ENCODE measurements at places on chromosomes 2 and 18.

GRCh38 chr2:222904557-222905258 lies 43.9 kb downstream of the ACSL3 start:
- peak; percentile 82 for DNase-seq

- DNase-seq, result no peak
Measured at GRCh38 chr2:216474925-216475670, 23.5 kb upstream of the RPL37A start.

GRCh38 chr2:189096769-189097447 lies 82.7 kb downstream of the COL5A2 start:
- peak; percentile 93 for DNase-seq

- DNase-seq, result no peak
Measured at GRCh38 chr18:37409878-37410277, 155.7 kb downstream of the CELF4 start.

DNA sequence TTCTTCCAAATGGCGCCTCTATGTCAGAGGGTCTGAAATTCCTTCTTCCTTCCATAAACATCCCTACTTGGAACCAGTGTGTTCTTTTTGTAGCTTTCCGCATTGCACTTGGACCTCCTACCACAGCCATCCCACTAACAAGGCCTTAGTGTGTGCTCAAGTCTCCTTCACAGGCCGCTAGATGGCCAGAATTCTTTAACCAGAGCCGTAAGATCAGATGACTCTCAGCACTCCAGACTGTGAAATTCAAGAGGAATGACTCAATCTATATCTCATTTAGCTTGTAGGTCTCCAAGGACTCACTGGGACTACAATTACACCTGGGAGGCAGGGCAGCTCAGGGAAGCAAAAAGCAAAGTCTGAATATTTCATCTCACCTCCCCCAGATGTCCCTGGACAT lies 298.9 kb downstream of the EIPR1 start:
- DNase-seq, result no peak

DNA sequence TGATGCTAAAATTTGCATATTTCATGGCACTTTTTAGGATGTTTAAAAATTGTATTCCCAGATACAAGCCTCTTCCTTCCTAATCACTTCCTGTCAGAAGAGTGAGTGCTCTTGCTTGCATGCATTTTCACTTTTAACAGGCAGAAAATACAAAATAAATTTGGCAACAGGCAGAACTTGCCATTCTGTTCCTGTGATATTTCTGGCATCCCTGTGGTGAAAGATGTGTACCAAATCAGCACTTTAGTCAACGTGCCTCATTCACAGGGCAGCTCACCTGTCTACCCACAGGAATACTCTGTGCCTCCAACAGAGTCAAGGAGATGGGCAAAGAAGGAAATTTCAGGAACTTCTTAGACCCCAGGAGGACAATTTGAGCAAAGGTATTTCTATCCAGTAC lies 360.9 kb downstream of the AKAIN1 start:
- no peak for DNase-seq

DNA sequence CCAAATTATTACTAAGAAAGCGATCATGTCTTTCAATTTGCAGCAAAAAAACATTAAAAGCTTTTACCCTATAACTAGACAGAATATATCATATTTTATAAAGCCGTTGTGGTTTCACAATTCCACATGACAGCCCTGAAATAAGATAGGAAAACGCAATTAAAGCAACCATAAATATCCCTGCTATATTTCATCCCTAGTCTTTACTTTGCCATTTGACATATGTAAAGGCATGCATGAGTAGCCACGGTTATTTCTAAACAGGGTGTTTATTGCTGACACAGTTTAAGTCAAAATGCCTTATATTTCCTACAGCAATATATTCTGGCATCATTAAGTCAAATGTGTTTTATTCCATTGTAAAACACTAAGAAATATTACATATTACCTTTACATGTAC lies 239.9 kb downstream of the DSEL start:
- DNase-seq, result no peak

GRCh38 chr2:101018934-101019333 lies 16.8 kb downstream of the RPL31 start:
- no peak for DNase-seq

GRCh38 chr2:10524851-10525572 lies 76.9 kb upstream of the ODC1 start:
- no peak for DNase-seq

DNA sequence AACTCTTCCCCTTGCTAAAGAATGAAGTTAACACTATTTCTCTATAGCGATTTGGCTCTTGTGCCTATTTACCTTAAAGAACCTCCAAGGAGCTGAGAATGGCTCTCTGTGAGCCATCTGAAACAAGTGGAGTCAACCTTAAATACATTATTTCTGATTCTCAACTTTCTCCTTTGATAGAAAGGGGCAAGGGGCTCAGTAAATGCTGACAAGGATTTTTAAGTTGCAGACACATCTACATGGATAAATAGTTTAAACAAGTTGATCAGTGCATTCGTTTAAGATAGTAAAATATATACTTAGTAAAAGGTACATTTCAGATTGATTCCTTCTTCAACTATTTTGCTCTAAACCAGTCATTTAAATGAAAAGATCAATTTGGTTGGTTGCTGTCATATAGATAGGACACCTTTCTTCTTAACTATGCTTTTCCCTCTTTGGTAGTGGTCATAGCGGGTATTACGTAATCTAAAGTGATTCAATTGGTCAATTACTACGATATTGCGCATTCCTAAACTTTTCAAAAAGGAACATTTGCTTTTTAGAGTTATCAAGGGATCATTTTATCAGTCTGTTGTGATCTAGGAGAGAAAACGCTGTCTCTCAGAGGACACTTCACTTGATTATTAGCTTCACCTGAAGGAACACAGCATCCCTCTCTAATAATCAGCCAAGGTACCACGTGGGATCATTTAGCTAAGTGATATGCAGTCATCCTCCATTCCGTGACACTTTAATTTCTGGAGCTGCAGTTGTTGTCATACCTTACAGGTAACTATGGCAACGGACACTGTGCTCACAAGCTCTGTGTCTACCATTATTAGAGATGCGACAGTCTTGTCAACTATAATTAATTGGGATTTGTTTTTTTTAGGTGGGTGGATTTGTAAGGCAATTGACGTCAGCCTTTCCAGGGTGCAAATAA lies 50.9 kb upstream of the KCNE4 start:
- no peak for DNase-seq

DNA sequence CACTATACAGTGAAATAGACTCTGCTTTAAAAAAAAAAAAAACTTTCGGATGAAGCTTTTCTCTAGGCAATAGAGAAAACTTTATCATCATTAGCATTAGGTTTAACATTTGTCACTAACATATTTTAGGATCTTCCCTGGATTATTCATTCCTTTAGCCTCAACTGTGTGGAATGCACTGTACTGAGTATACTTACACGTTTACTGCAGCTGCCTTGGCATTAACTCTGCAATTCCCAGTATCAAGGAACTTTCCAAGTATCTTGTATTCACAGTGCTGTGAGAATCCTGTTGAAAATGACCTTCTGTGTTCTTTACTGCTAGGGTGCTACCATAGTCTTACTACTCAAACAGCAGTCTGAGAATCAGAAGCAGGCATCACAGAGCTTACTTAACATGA lies 328.2 kb upstream of the COL3A1 start:
- DNase-seq, result peak; percentile 74

DNA sequence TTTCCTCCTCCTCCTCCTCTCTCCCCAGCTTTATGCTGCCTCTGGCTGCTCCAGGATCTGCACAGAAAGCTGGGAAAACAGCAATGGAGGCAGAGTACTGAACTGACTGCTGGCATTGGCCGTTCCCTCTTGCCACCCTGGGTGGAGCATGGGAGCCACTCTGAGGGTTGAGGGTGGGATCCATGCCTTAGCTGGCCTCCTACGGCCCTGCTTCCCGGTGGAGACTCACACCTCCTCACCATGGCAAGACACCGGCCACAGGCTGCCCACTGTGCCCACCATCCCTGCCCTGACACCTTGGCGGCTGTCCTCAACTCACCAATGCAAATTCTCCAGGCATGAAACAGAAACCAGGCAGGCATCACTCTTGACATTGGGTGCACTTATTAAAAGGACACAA lies 832.3 kb upstream of the ID2 start:
- DNase-seq, result no peak

- DNase-seq, result no peak
Measured at GRCh38 chr18:35038881-35039491, 2.2 kb upstream of the MAPRE2 start.

DNA sequence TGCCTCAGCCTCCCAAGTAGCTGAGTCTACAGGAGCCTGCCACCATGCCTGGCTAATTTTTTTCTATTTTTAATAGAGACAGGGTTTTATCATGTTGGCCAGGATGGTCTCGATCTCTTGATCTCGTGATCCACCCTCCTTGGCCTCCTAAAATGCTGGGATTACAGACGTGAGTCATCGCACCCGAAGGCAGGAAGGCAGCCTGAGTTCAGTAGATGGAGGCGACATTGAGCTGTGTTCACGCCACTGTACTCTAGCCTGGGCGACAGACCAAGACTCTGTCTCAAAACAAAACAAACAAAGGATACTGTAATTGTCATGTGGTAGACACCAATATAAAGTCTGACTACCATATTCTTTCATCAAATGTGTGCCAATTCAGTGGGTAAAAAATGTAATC lies 500.9 kb upstream of the DSEL start:
- DNase-seq, result no peak

DNA sequence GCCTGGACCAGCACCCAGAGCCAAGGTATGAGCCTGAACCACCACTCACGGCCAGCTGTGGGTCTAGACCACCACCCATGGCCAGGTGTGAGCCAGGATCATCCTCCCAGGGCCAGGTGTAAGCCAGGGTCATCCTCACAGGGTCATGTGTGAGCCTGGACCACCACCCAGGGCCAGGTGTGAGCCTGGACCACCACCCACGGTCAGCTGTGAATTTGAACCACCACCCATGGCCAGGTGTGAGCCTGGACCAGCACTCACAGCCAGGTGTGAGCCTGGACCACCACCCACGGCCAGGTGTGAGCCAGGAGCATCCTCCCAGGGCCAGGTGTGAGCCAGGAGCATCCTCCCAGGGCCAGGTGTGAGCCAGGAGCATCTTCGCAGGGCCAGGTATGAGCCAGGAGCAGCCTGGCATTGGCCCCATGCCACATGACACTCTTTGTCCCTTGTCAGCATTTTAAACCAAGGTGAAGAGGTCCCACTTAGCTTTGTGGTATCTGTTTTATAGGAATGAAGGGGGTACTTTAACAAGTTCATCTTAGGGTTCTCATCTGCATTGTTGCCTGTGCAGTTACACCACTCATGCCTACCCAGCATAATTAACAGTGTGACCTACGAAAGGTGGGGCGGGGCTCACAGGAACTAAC lies 71.2 kb downstream of the AGAP1 start:
- DNase-seq, result no peak

DNA sequence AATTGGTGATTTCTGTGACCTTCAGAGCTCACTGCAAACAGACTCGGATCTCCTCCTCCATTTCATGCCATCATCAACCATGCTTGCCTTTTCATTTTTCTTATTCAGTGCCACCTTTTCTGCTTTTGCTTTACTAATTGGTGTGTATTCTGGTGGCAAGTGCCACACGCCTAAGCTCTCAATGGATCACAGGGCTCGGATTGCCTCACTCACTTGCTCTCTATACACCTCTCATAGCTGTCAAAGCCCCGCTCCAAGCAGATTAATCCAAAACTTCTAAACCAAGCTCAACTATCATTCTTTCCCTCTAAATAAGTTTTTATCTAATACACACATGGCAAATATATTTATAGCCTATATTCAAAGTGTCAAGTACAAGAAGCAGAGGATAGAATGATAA lies 86.4 kb downstream of the PLEKHM3 start:
- no peak for DNase-seq

- no peak for DNase-seq
Measured at GRCh38 chr2:239660390-239661230, 259.8 kb upstream of the HDAC4 start.

DNA sequence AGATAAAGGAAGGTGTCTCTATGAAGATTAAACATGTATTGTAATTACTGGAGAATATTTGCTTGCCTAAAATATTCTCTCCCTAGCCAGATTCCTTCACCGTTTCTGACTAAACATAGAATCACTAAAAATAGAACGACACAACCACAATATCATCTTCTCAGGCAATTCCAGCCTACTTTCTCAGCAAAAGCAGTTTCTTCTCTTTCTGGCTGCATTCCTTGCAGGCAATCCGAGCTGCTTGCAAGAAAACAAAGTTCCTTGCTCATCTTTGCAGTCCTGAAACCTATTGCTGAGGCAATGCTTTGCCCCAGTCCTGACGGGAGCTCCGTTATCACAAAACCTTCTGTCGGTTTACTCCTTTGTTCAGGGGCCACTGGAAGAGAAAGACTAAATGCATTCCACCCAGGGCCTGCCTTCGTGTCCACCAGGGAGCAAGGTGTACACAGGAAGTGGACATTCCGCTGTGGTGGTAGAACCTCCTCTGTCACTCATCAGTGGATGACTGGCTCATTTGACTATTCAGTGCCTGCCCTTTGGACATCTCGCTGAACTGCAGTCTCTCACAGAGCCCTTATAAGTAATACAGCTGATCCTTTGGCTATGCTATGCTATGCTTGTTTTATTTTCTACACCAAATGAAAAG lies 239.2 kb upstream of the DOK6 start:
- DNase-seq, result no peak

- DNase-seq, result no peak
Measured at GRCh38 chr2:119195001-119195400, 28.6 kb upstream of the STEAP3 start.

- no peak for DNase-seq
Measured at GRCh38 chr2:42863320-42863719, 70.9 kb upstream of the HAAO start.

GRCh38 chr2:9693646-9694045 lies 62.8 kb upstream of the YWHAQ start:
- no peak for DNase-seq

DNA sequence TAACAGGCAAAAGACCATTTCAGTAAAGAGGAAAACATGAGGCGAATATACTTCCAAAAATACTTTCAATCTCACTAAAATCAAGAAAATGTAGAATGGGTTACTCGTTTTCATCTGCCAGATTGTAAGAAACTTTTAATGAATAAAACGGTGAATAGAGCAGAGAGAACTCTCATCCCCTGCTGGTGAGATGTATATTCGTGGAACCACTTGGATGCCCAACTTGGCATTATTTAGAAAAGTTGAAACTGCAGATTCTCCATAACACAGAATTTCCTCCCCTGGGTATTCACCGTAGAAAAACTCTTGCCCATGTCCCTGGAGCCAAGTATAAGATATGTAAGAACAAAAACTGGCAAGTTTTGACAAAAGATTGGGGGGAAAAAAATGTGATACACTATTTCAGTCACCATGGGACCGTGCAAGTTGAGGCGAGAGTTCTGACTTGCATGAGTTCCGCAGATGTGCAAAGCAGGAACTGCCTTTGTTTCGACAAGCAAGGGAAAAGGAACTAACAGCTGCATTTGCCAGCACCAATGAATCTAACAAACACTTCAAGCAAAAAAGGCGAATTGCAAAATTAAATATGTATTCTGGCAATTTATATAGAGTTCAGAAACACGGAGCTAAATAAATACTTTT lies 14.8 kb downstream of the TIMM21 start:
- DNase-seq, result no peak

- peak; percentile 65 for DNase-seq
Measured at GRCh38 chr2:152336119-152336853, 1.3 kb downstream of the FMNL2 start.

- no peak for DNase-seq
Measured at GRCh38 chr2:232219496-232219870, 159.1 kb upstream of the ALPP start.
